Caco-2 (cell line): ENCODE measurements at places on chromosomes 1 and 21. TPM values are rescaled to one million over a fixed set of nuclear protein-coding genes. Genes with fewer than 3 reads are reported as not detected.

- peak within 1 kb of the TSS; percentile 45 for H3K4me3 ChIP-seq
- H3K4me1 ChIP-seq = no peaks in the 10 kb centered on the region
- no peaks in the 10 kb centered on the region for H3K36me3 ChIP-seq
- no peak for DNase-seq
- H3K27ac ChIP-seq = peak within 1 kb of the TSS; percentile 66
These were observed at the start of gene GSTM3 for GRCh38 chr1:109740615-109741373. GSTM3 (minus strand) TSS chr1:109741038; CDS start chr1:109740287, 751 bp downstream.

DNA sequence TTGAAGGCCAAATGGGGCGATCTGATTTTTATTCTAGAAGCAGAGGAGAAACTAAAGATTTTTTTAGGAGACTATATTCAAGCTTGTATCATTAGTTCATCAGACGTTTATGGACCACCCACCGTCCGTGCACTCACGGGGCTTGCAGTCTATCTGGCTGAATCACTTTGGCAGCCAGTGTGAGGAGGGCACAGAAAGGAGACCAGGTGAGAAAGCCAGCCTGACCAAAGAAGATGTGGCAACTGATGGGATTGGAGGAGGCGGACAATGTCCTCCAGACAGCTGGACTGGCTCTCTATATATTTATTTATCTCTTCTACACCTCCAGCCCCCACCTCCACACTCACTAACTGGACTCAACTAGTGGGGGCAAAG is 822 bp upstream of the ELOVL1 start:
- no peak for DNase-seq
- H3K27me3 ChIP-seq = no peaks in the 10 kb centered on the region
- H3K36me3 ChIP-seq = peaks cover 3% of the 10 kb centered on the region
- H3K4me3 ChIP-seq = peak overlapping the region; percentile 76
- H3K27ac ChIP-seq = peak overlapping the region; percentile 84
- H3K4me1 ChIP-seq = peaks cover 34% of the 10 kb centered on the region

- H3K4me3 ChIP-seq = no peak overlapping the region
- no peak overlapping the region for H3K27ac ChIP-seq
- no peaks in the 10 kb centered on the region for H3K4me1 ChIP-seq
- no peak for DNase-seq
These were observed 13.9 kb upstream of the FGGY start for GRCh38 chr1:59282951-59283350.

GRCh38 chr1:187074445-187075048 is 245.8 kb downstream of the PLA2G4A start:
- DNase-seq = no peak
- no peaks in the 10 kb centered on the region for H3K36me3 ChIP-seq
- H3K27me3 ChIP-seq = no peaks in the 10 kb centered on the region
- H3K4me1 ChIP-seq = no peaks in the 10 kb centered on the region

GRCh38 chr1:1758059-1758621 is 20.1 kb downstream of the NADK start:
- no peaks in the 10 kb centered on the region; the same call in 1 of the 2 replicates for H3K36me3 ChIP-seq
- no peaks in the 10 kb centered on the region for H3K27me3 ChIP-seq
- H3K27ac ChIP-seq = no peak overlapping the region
- DNase-seq = no peak

GRCh38 chr1:175132436-175132835 is 60.1 kb downstream of the KIAA0040 start:
- DNase-seq = no peak
- no peaks in the 10 kb centered on the region for H3K36me3 ChIP-seq
- H3K4me3 ChIP-seq = no peak overlapping the region
- H3K4me1 ChIP-seq = peaks cover 9% of the 10 kb centered on the region

- H3K27ac ChIP-seq = no peak overlapping the region
- H3K4me3 ChIP-seq = no peak overlapping the region
- no peaks in the 10 kb centered on the region for H3K27me3 ChIP-seq
- H3K36me3 ChIP-seq = no peaks in the 10 kb centered on the region; the same call in 1 of the 2 replicates
- no peaks in the 10 kb centered on the region for H3K4me1 ChIP-seq
These were observed 11.4 kb downstream of the DEPDC1 start for GRCh38 chr1:68485431-68486022.

DNA sequence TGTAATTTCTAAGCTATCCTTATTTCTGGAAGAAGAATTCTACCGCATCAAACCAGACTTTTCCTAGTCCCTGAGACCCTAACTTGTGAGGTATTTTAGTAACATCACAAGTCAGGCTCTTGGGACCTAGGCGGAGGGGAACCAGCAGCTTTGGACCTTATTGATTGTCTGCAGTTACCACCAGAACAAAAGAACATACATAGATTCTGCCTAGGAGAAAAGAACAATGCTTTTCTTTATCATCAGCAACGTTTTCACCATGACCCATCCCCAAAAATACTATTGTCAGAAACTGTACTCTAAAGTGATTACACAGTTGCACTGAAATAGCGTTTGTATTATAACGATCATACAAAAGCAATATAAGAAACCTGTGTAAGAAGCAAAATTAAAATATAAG is 860.4 kb downstream of the USP25 start:
- no peaks in the 10 kb centered on the region for H3K27me3 ChIP-seq
- H3K36me3 ChIP-seq = no peaks in the 10 kb centered on the region
- H3K4me3 ChIP-seq = no peak overlapping the region
- H3K4me1 ChIP-seq = peaks cover 5% of the 10 kb centered on the region; the same call in 1 of the 2 replicates
- no peak overlapping the region for H3K27ac ChIP-seq

- H3K4me1 ChIP-seq = peaks cover 7% of the 10 kb centered on the region
- no peaks in the 10 kb centered on the region for H3K27me3 ChIP-seq
- DNase-seq = no peak
- H3K4me3 ChIP-seq = no peak overlapping the region
- H3K27ac ChIP-seq = no peak overlapping the region
These were observed 1.3 kb upstream of the CFAP74 start for GRCh38 chr1:2004856-2005255.

DNA sequence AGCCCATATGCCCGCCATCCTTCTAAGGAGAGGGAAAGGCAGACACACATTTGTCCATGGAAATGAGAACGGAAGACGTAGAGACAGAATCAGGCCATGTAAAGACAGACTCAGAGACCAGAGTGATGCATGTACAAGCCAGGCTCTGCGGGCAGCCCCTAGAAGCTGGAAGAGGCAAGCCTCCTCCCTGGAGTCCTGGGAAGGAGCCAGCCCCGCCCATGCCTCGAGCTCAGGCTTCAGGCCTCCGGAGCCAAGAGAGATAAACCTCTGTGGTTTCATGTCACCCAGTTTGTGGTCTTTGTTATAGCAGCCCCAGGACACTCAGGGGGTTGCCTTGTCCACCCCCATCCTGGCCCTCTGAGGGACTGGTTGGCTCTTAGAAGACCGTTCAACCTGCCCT is 11.6 kb downstream of the PDE9A start:
- no peaks in the 10 kb centered on the region for H3K4me1 ChIP-seq
- H3K36me3 ChIP-seq = no peaks in the 10 kb centered on the region
- no peak for DNase-seq
- no peaks in the 10 kb centered on the region for H3K27me3 ChIP-seq

- no peak overlapping the region for H3K4me3 ChIP-seq
- peak; percentile 77 for DNase-seq
- H3K36me3 ChIP-seq = no peaks in the 10 kb centered on the region
- no peak overlapping the region for H3K27ac ChIP-seq
These were observed 31.2 kb downstream of the CDCP2 start for GRCh38 chr1:54121482-54122134.

The IVNS1ABP gene
- 72.4 and 74.5 TPM in 2 replicates for total RNA-seq

The SEMA4A gene
- total RNA-seq = 0.52 and 1.3 TPM in 2 replicates

The ACKR1 gene
- not detected in 2 replicates for total RNA-seq
